Muscle of arm (tissue), 14 donors: ENCODE measurements at places on chromosomes 6 and 20.
A peak's percentile ranks its signal among the peaks of the same experiment; 100 is the strongest.

DNA sequence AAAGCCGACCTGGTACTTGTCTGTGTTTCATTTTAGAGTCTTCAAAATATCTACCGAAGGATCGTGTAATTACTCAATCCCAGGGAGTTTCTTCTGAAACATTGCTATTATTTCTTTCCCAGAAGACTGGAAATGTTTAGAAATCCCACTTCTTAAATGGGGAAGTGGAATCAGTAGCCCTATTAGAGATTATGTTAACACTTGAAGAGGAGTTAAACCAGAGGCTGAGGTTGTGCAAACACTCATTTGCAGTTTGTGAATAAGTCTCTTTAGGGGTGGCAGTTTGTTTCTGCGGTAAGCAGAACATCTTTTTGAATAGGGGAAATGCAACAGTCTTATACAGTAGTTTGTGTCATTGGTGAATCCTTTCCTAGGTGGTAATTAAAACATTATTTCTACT, 21.3 kb downstream of the DSP start:
- no peak for DNase-seq

DNA sequence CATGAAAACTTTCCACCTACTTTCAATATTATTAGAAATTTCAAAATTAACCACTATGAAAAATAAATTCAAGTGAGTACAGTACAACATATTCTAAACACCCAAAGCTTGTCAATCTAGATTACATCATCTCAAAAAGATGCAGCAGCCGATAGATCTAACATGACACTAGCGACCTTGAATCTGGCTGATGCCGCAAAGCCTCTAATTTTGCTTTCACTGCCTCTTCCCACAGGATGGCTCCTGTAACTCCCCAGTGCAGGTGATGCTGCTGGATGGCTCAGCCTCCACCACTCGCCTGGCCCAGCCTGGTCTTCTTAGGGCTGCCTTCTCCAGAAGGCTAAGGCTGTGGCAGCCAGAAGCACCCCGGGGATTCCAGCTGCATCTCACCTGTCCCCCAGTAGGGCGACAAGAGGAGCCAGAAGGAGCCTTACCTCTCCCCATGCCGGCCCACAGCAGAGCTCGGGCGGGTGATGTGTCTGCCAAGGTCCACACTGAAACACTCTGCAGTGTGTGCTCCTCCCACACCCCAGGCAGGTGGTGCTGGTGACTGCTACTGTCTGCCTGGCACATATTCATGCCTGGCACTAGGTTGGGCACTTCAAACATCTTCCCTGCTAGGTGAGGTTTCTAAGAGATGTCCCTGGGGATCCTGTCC, 82.1 kb downstream of the SLC23A2 start:
- DNase-seq = no peak

GRCh38 chr6:57040011-57040410, 6.5 kb upstream of the KIAA1586 start:
- no peak for DNase-seq

DNA sequence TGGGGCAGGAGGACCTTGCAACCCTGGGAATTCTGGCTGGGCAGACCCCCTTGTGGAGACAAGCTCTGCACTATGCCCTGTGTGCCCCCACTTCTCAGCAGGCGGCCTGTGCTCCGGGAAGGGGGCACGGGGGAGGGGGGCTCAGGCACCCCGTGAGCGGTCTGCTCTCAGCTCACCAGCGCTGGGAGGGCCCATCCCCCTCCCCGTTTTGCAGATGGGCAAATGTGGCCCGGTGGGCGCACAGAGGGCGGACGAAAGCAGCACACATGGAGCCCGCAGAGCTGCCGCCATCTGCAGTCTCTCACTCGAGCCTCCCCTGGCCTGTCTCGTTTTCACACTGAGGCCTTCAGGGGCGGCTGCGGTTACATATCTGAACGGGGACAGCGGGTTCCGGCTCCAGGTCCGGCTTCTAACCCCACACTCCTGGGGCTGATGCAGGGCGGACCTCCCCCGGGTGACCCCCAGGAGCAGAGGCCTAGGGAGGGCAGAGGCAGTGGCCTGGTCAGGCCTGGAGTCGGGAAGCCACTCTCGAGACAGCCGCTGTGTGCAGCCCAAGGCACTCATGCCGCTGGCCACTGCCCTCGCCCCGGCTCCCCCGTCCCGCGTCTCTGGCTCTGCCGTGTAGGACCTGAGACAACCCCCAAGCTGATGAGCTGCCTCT, 13.9 kb downstream of the CHRNA4 start:
- no peak for DNase-seq

GRCh38 chr6:22622351-22622750, 53.0 kb downstream of the HDGFL1 start:
- DNase-seq = no peak

GRCh38 chr6:39884696-39885095, 49.6 kb downstream of the MOCS1 start:
- DNase-seq = no peak

GRCh38 chr6:128659276-128659675, 138.9 kb upstream of the PTPRK start:
- no peak for DNase-seq

- no peak for DNase-seq
Measured at GRCh38 chr6:21102201-21102600, 491.4 kb upstream of the SOX4 start.

GRCh38 chr6:40640599-40641227, 53.5 kb upstream of the LRFN2 start:
- DNase-seq = peak; percentile 34

- DNase-seq = no peak
Measured at GRCh38 chr20:36074983-36075382, 79.6 kb upstream of the EPB41L1 start.

DNA sequence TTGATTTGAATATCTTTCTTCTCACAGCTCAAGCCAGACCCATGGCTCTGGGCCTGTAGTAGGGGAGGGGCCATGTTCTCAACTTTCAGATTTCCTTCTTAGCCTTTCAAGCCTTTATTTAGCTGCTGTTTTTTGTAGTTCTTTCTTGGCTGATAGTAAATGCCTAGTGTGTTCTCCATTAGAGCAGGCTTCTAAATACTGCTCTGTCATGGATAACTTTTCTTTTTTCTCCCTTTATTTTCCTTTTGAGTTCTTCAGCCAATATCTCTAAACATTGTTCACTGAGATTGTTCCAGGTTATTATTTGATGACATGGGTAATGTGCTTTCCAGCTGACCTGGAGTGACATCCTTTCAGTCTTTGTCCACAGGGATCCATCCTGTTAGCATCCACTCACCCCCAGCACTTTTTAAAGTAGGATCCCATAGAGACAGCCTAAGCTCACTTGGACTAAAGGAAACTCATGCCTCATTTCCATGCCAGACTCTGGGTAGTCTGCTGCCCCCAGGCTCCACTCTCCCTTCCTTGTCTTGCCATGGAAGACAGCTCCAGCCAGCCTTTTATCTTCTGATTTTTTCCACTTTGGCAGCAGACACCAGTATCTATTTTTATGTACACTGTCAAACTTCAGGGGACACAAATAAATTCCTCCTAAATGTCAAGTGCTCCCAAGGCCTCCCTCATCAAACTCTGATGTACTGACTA, 645.6 kb downstream of the RNF144B start:
- peak; percentile 54 for DNase-seq

GRCh38 chr20:38148328-38149102, 16.6 kb downstream of the TGM2 start:
- no peak for DNase-seq

GRCh38 chr20:41174782-41175181, 37.4 kb downstream of the PLCG1 start:
- DNase-seq = no peak

DNA sequence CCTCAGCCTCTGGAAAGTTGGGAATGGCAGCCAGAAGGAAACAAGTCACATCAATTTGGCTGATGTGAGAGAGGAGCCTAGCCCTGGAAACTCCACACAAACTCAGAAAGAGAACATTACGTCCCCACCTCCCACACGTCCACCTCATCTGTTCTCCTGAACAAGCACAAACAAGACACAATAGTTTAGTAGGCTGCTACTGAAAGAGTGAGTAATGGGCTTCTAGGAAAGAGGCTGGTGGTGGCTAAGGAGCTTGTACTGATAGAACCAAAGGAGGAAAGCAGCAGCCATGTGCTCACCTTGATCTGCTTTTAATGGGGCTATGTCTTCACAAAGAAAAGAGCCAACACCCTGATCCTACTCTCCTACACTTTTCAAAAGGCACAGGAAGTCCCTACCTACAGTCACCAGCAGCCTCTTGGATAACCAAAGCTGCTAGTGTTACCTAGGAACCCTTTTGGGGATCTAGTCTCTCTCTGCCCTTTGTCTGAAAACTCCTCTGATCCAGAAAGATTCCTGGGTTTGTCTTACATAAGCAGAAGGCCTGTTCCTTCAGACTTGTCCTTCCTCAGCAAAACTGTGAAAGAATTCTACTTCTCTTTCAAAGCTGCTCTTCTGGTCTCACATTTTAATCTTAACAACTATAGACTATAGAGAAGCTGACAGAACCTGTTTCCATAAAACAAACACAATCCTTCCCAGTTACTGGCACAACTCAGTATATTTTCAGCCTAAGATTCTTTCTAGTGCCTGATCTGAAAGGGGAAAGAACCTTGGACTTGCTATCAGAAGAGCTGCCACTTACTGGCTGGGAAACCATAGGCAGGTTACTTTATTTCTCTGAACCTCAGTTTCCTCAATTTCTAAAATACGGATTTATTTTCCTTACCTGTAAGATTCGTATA, 3.1 kb downstream of the PLAGL2 start:
- DNase-seq = no peak

DNA sequence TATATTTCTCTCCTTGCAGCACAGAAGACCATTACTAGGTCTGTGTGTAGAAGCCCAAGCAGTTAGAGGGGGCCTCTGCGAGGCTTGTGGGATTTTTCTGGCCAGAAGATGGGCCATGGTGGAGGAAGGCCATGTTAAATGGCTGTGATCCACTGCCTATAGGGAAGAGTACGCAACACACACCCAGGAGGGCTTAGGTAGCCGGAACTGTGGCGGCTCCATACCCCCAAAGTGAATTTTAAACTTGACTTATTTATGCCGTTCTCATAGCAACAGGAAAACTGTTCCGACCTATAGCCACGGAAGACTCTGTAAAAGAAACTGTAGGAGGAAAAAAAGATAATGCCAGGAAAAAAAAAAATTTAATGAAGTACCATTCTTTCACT, 69.5 kb downstream of the SLX4IP start:
- peak; percentile 58 for DNase-seq

- DNase-seq = no peak
Measured at GRCh38 chr6:163454425-163454824, 39.9 kb downstream of the QKI start.

DNA sequence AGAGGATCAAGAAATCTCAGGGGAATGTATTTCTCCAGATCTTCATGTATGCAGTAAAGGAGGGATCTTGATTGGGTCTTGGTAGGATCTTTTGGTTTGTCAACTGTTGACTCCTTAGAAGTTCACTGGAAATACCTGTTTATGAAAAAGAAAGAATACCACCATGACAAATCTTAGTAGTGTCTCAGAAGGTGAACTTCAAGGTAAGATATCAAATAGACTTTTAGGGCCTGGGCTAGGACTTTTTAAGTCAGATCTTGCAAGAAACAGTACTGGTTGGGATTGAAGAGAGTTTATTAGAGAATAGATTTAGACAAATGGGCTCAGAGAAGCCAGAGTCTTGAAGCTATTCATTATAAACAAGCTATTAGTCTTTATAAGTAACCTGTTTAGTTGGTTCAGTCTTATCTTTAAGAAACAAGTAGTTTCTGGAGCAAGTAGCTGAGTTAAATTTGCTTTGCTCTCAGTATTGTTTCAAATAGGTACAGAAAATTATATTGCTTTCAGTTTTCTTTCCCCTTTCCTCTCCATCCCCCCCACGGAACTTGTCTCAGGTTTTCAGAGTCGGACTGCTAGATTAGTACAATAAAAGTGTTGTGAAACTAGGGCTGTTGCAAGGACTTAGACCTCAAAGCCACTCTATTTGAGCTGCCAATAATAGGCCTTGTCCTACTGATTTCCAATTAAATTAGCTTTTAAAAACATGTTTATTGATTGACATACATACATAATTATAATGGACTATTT, 529.1 kb upstream of the CITED2 start:
- no peak for DNase-seq

- DNase-seq = no peak
Measured at GRCh38 chr20:58146746-58147140, 81.7 kb downstream of the ANKRD60 start.

DNA sequence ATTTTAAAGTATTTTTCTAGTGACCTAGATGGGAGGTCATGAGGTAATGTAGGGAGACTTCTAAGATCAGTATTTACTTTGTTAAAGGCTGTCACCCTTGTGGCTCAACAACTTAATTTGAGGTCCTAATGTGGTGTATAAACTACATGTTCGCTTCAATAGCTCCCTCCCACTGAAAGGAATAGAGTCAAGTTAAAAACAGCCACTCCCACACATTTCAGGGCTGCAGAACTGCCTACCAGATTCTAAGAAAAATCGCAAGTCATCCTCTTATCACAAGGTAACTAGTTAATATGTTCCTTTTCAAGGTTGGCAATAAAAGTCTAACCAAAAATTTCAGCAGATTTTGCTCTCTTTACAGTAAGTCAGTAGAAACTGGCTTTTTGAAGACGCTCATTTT, 15.1 kb downstream of the GSTA1 start:
- DNase-seq = no peak

DNA sequence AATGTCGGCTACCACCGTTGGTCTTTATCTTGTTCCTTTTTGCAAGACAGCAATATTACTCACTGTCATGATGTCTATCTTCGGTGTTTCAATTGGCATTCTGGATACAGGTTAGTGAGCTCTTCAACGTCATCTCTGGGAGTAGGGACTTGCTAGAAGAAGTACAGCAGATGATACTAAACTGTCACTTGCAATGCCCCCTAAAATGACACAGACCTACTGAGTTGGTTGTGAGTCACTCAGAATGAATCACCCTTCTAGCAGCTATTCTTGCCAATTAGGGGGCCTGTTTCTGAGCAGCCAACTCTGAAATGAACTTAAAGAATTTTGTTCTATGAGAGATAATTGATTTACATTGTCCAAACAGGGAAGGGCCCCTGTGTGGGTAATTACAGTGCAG, 176.5 kb downstream of the SLC16A10 start:
- DNase-seq = no peak

DNA sequence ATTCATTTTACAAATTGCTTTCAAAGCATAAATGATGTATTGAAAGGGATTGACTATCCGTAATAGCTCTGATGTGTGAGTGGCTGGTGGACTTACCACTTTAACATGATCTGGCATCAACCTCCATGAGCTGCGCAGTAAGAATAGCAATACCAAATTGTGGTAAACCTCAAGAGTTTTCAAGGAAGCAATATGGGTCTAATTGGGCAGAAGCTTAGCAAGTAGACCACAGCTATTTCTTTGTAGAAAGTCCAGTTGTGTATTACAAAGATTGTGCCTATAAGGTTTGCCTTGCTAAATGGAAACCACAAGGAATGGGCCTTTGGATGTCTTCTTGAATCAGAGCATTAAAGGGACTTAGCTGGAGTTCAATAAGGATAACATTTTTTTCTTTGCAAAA, 736.6 kb downstream of the KIF16B start:
- DNase-seq = no peak

GRCh38 chr6:3258720-3259490, at the start of gene PSMG4:
Gene PSMG4 (plus strand): TSS chr6:3258947. CDS start chr6:3259023, 76 bp downstream.
- peak; percentile 94 for DNase-seq

DNA sequence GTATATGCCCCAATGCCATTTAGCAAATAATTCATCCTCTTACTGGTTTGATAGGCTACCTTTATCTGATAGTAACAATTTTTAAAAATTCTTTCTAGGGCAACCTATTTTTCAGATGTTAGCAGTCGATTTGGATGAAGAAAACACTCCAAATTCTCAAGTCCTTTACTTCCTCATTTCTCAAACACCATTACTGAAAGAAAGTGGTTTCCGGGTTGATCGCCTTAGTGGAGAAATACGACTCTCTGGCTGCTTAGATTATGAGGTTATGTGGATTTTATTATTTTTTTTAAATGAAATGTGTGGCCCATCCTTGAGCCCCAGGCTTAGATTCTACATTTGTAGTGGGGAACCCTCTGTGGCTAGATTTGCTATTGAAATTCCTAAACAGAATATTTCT, 26.3 kb downstream of the CDH26 start:
- DNase-seq = no peak
